T-helper 17 cell (primary cell): ENCODE measurements at places on chromosomes 5 and 9.

DNA sequence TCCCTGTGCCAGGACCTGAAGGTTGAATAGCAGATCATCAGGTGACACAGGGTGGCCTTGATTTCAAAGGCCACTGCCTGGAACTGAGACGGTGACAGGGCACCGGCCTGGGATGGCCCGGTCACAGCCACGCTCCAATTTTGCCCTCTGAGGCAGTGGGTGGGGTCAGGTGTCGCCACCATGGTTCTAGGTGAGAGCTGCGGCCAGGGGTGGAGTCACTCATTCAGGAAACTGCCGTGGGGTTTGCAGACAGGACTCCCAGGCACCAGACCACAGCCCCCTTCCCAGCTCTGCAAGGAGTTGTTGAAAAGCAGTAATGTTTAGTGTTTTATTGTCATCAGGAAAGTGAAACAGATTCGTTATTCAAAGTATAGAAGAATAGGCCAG lies 17.3 kb upstream of the RNU6ATAC start:
- DNase-seq, result no peak

GRCh38 chr5:180233729-180234128 lies 24.7 kb upstream of the RASGEF1C start:
- no peak for DNase-seq

GRCh38 chr5:59158165-59158564 lies 575.3 kb downstream of the RAB3C start:
- DNase-seq, result no peak

DNA sequence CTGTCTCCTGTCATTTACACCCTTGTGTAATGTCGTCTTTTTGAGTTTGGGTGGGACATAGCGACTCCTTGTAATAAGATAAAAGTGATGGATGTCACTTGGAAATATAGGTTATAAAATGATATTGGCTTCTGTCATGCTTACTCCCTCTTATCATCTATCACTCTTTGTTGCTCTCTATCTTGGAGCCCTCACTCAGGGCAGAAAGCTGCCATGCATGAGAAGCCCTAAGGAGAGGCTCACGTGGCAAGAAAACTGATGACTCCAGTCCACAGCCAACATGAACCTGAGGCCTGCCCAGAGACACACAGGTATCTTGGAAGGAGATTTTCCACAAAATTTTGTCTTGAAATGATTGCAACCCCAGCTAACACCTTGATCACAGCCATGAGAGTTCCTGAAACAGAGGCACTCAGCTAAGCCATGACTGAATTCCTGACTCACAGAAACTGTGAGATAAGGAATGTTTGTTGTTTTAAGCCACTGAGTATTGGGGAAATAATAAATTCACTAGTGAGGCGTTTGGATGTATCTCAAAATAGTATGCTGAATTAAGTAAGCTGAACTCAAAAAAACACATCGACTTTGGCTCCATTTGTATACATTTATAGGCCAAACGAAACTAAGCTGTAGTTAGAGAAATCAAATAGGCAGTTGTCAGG lies 216.7 kb downstream of the CDH18 start:
- no peak for DNase-seq

GRCh38 chr9:89690334-89690912 lies 85.6 kb downstream of the GADD45G start:
- DNase-seq, result no peak

- no peak for DNase-seq
These were observed 29.4 kb downstream of the DYNC2I2 start for GRCh38 chr9:128627127-128627715.

GRCh38 chr9:27496135-27496504 lies 28.0 kb upstream of the IFNK start:
- no peak for DNase-seq

GRCh38 chr5:62585751-62586150 lies 7.1 kb downstream of the LRRC70 start:
- no peak for DNase-seq

DNA sequence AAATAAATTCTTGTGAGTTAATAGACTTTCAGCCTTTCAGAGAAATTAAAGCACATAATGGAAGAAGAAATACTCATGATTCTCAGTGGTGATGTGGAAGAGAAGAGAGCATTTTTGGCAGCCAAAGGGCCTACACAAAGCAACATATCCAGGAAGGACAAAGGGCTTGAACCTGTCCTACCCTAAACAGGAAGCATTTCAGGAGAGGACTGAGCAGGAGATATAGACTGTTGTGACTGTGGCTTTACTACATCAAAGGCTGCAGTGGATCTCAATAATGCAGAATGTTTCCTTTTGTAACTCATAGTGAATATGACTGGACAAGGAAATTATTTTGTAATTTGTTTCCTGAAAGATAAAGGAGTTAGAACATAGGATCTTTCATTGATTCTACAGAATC lies 1.3 kb upstream of the PARP8 start:
- DNase-seq, result no peak

DNA sequence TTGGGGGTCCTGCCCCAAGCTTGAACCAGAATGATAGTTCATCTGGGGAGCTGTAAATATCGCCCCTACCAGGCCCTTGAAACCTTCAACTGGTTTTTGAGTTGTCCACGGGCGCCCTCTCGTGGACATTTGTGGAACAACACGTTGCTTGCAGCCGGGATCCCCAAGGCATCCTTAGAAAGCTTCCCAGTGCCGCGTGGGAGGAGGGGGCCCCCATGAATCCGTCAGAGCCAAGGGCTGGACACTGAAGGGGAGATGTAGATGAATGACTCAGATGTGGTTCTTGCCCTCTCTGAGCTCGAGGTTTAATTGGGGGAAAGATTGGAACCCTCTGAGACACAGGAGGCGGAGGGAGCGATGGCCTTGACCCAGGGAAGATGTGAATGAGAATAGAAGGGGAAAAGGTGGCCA lies 31.8 kb upstream of the ORM1 start:
- peak; percentile 48 for DNase-seq

- DNase-seq, result no peak
These were observed at the start of gene PCDHB2 for GRCh38 chr5:141094481-141095262. Gene PCDHB2 (plus strand): TSS chr5:141094615. CDS start chr5:141094791, 176 bp downstream.

GRCh38 chr5:170067574-170068170 lies 38.0 kb upstream of the FOXI1 start:
- DNase-seq, result no peak

DNA sequence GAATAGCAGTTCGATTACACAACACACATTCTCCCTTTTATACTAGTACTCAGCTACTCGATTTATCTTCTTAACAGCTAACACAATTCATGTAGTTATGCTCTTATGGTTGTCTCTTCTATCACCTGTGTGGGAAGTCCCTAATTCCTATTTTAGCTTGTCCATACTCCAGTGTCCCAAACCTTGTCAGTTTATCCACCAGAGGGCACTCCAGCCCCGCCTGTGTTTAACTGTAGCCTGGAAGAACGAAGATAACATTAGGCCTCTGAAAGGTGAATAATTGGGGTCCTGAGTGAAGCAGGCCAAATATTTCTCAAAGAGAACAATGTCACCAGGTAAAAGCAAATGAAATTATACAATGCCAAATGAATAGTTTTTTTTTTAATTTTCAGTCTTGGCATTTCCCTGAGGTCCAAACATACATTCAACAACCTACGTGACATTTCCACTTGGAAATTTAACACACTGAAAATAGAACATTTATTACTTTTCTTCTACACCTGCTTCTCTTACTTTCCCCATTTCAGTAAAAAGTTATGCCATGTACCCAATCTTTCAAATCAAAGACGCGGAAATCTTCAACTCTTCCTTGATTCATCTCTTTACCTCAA lies 560.7 kb downstream of the HTR1A start:
- DNase-seq, result no peak

GRCh38 chr9:18274693-18275092 lies 199.3 kb upstream of the ADAMTSL1 start:
- no peak for DNase-seq
